NCI-H1930 (cell line): ENCODE measurements at places on chromosomes 12 and 14.

DNA sequence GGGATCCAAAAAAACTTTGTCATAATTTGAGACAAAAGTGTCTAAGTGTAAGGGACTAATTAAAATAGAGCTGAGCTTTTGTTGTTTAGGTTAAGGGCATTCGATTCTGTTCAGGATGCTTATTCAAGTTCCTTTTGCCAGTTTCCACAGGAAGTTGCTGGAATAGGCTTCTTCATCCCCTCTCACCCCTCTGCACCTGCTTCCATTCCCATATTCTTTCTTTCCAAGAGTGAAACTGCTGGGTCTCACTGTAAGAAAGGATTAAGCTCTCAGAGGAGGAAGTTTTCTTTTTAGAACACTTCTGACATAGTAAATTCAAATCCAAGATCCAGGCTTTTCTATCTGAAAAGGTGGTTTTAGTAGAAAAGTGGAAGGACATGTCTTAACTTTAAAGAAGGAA lies 61.4 kb downstream of the POLR3B start:
- DNase-seq: no peak

DNA sequence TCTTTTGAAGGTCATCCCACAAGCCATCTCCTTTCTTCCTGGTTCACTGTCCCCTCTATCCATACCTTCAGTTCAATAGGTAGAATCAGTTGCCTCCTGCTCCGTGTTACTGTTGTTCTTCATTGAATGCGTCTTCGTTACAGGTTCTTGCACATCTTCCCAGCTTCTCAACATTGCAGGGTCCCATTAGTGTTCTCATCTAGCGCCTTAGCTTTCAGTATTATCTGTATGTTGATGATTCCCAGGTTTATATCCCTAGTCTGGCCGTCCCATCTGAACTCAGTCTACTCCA lies 2.0 kb downstream of the SCFD1 start:
- DNase-seq: no peak

DNA sequence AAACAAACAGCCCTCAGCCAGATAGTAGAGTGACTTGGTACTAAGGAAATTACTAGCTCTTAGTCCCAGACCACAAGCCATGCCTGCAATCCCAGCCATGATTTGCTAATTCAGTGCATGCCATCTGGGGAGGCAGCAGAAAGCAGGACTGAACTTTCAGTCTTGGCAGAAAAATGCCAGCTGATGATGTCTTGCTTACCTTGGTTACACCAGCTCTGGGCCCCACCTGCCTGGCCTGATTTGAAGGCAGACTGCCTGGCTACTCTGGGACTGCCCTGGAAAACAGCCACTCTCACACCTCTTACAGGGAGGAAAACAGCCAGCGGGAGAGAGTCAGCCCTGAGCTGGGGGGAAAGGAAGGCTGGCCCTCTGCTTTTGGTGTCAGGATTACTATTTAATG lies 4.6 kb upstream of the UNC119B start:
- no peak for DNase-seq

DNA sequence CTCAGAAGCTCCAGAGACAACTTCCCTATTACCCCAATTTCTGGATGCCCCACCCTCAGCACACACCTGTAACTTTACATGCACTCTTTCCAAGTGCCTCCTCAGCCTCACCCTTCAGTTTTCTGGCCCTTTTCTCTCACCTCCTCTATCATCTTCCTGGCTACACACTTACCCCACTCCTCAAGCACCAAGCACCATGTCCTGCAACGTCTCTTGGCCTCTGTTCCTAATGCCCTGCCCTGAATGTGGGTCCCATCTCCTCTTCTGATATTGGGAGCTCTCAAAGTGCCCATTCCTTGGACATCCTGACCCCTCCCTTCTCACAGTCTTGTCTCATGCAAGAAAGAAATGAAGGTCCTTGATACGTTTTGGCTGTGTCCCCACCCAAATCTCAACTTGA lies 1.2 kb downstream of the KRT72 start:
- no peak for DNase-seq

DNA sequence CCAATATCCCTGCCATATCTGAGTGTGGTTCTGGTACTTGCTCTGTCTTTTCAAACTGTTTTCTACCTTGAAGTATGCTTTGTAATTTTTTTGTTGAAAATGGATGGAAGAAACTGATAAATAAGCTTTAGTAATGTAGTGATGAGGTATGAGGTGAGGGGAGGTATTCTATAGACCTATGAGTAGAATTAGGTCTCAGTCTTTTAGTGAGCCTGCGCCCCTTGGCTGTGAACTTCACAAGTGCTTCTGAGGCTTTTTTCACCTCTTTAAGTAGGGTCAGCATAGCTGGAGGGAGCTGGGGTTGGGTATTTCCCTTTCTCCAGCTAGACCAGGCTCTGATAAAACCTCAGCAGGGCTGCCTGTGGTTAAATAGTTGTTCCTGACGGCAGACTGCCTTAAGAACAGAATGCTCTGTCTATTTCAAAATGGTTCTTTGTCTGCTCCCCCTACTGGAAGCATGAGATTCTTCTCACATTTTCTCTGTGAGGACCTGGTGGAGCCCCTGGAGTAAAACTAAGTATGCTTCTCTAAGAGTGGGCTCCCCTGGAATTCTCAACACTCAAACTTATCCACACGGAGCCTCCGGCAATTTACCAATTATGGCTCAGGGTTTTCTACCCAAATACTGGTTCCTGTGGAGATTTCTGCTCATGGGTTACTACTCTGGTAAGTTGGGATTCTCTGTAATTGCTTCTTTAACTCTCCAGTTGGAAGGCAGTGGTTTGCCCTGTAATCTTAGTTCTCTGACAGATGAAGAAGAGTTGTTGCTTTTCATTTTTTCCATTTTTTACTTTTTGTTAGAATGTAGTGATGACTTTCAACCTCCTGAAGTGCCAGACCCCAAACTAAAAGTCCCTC lies 13.1 kb downstream of the KRT5 start:
- DNase-seq: no peak

GRCh38 chr12:80551897-80552296 lies 107.9 kb downstream of the PTPRQ start:
- DNase-seq: no peak

GRCh38 chr12:89618113-89618862 lies 90.3 kb downstream of the ATP2B1 start:
- DNase-seq: no peak

DNA sequence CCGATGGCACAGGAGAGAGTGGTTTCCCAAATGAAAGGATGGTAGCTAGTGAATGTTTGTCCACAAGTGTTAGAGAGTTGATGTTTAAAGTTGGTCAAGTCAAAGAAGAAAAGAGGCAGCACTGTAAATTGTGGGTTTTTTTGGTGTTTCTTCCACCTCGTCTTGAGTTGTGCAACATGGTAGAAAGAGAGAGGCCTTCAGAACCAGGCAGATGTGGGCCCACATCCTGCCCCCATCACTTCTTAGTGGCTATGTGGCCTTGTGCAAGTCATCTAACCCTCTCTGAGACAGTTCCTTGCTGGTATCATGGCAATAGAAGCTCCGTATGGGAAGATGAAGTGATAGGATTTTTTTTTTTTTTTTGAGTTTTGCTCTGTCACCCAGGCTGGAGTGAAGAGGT lies 60.8 kb downstream of the NDUFA12 start:
- no peak for DNase-seq

DNA sequence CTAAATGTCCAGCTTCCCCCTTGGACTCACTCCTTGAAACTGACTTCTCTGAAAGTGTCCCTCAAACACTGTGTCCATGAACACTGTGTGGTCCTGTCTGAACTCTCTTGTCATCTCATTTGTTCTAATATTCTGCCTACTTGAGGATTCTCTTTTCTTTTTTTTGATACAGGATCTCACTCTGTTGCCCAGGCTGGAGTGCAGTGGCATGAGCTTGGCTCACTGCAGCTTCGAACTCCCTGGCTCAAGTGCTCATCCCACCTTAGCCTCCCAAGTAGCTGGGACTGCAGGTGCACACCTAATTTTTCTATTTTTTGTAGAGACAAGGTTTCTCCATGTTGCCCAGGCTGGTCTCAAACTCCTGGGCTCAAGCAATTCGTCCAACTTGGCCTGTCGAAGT lies 4.9 kb upstream of the HEBP1 start:
- DNase-seq: no peak

- no peak for DNase-seq
These were observed 24.3 kb upstream of the SUPT16H start for GRCh38 chr14:21408147-21408546.

GRCh38 chr14:106845286-106846087 lies 1319.1 kb downstream of the TMEM121 start:
- DNase-seq: no peak

- DNase-seq: peak; percentile 36
These were observed 37.6 kb upstream of the APPL2 start for GRCh38 chr12:105273601-105274000.

GRCh38 chr12:29024117-29024516 lies 125.0 kb upstream of the FAR2 start:
- DNase-seq: no peak

DNA sequence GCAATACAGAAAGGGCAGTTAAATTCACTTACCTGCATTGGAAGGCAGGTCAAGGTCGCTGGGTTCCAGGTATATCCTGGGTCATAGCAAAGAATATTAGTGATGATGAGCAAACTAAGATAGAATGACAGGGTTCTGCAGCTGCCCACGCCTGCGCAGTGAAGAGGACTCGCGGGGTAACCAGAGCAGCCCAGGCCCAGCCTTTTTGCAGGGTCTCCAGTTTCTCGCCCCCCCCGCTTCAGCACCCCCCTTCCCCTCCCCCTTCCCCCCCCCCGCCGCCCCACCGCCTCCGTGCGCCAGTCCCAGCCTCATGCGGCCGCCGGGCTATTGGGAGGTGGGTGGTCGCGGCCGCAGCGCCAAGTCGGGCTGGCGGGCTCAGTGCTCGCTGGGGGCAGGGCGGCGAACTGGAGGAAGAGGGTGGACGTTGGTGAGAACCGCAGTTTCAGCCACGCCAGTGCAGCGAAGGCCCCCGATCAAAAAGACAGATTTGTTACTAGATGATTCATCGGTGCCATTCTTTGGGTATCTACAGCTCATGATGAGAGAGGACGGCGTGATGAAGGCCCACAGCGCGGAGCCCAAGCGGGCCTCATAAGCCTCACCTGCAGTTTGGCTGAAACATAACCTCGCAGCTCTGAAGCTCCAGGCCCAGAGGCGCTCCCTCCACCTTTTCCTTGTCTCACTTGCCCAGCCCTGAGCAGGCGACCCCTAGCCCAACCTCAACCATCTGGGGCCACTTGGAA lies 20.2 kb downstream of the SLC2A3 start:
- no peak for DNase-seq

DNA sequence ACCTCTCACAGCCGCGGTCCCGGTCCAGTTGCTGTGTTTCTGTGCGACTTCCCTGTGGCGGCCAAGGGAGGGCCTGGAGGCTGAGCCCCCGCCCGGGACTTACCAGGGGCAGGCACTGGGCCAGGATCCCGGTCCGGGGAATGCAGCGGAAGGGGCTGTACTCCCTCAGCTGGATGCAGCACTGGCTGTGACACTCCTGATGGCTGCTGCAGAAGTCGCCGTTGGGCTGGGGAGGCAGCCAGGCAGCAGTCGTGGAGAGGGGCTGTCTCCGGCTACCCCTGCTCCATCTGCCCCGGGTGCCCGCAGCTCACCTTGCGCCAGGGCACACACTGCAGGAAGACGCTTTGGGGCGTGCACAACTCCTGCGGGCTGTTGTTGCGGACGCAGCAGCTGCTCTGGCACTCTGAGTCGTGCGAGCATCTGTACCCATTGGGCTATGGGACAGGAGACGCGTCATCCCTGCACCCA lies 6.2 kb downstream of the LRCOL1 start:
- DNase-seq: no peak

- DNase-seq: no peak
These were observed 1.6 kb upstream of the PACS2 start for GRCh38 chr14:105312973-105313372.

DNA sequence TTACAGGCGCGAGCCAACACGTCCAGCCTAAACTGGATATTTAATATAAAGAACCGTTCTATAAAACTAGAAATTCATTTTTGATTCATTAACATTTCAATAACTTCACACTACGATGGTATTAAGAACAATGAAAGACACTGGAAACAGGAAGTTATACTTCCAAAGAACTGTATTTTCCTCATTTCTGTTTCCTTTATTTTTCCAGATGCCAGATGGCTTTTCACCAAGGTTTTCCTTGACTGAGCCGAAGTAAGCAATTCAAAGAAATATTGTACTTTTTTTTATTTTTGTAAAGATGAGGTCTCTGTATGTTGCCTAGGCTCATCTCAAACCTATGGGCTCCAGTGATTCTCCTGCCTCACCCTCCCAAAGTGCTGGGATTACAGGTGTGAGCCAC lies 28.2 kb downstream of the EEA1 start:
- no peak for DNase-seq

DNA sequence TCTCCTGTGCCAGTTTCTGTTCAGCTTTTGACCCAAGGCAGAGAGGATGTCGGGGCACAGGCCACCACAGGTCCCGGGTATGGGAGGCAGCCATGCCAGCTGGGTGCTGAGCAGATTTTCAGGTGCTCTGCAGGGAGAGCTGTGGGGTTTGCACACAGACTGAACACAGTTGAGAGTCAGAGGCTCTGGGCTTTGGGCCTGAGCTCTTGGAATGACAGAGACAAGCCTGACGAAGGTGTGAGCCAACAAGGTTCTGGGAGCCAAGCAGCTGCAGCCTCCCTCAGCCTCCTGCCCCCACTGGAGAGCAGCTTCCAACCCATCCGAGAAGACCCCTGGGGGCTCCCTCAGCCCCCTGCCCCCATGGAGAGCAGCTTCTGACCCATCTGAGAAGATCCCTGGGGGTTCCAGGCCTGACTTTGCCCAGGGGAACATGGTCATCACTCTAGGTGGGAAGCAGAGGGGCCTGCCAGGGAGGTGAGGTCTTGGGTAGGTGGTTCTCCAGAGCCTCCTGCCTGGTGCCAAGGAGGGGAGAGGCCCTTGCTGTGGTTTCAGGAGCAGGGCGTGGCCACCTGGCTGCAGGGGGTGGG lies 13.8 kb downstream of the FBRSL1 start:
- DNase-seq: no peak

GRCh38 chr14:32329690-32330285 lies 690 bp downstream of the AKAP6 start:
- DNase-seq: no peak

GRCh38 chr14:76123426-76124225 lies 28.1 kb upstream of the GPATCH2L start:
- no peak for DNase-seq

GRCh38 chr12:56198836-56199235 lies 9.6 kb upstream of the SMARCC2 start:
- no peak for DNase-seq

- DNase-seq: no peak
These were observed 10.7 kb downstream of the CREBL2 start for GRCh38 chr12:12622418-12622817.

GRCh38 chr12:20063116-20063515 lies 305.2 kb upstream of the PDE3A start:
- DNase-seq: no peak

- no peak for DNase-seq
These were observed 5.4 kb downstream of the KIF26A start for GRCh38 chr14:104143521-104144452.
